ENCODE measurements at places on chromosomes 2 and 18. TPM values are rescaled to one million over a fixed set of nuclear protein-coding genes. Genes with fewer than 3 reads are reported as not detected.

The SEMA4F gene
- total RNA-seq: 7.8 TPM

- no peak for DNase-seq
Measured at GRCh38 chr2:153770359-153770991, 101.2 kb upstream of the GALNT13 start.

DNA sequence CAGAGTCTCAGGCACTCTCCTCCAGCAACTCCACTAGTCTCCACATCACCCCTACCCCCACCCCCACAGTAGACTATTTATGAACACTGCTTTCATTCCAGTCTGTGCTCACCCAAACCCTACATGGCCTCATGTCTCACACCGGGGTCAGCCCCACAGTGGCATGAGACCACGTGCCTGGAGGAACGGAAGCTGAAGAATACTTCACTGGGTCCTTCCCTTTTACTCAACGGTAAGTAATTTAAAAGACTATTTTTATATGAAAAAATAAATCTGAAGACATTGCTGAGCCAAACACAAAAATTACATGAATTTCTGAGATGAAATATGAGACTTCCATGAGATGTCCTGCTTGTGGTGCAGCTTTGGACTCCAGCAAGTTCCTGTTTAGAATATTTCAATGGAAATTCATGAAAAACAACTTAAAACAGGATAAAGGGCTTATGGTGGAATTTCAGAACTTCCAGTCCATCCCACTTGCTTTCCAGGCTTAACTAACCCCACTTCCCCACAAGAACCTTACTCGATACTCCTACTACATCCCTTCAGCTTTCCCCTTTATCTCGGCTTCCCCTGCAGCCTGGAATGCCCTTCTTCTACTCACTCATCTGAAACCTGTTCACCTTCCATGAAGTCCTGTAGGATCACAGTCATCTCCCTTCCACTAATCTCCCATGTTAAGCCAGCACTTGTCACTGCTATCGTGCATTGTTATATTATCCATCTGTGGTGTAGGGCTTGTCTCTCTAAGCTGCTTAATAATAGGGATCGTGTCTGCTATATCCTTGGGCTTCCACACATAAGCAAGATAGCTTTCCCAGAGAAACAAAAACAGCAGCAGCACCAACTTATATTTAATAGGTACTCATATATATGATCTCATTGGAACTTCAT is 47.9 kb downstream of the SLC14A1 start:
- no peak for DNase-seq

The BBS5 gene
- 3.8 TPM for total RNA-seq

GRCh38 chr18:51821610-51822009 is 518.4 kb upstream of the DCC start:
- DNase-seq: no peak
